ENCODE measurements at places on chromosomes 3 and 15.

DNA sequence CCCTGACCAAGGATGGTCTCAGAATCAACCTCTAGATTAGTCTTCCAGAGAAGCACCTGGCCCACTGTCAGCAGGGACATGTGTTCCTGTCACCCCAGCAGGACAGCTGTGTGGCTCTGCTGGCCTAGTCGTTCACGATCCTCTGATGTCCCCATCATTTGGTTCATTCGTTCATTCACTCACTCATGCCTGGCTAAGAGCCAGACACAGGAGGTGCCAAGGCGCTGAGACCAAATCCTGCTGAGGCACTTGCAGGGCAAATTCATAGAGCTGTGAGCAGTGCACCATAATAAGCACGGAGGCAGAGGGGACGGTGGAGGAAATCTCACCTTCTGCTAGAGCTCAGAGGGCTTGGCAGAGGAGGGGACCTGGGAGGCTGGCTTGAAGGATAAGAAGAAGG, 49.9 kb upstream of the FGD5 start:
- DNase-seq = no peak

DNA sequence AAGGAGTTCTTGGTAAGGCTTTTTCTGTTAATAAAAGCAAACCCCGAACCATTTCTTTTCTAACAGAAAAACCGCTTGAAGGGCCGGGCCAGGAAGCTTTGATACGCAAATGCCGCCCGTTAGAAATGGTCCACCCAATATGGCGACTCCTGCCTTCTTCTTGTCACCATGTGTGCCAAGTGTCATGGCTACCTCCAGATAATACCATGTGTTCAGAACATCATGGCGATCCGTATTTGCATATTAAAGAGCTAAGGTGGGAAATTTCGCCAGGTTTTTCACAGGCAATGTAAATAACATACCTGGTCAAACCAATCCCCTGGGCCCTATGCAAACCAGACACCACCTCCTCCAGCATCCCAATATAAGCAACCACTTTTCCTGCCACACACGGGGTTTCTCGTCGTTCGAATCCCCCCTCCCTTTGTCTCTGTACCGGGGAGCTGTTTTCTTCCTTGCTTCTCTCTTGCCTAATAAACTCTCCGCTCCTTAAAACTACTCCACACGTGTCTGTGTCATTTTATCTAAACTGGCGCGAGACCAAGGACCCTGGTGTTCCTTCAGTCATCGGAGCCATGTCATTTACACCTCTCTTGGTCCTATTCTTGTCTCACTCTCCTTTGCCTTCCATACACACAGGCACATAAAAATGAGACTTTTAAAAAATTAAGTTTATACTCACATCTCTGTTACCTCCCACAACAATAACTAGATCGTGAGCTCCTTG, 34.5 kb downstream of the NCEH1 start:
- no peak for DNase-seq

DNA sequence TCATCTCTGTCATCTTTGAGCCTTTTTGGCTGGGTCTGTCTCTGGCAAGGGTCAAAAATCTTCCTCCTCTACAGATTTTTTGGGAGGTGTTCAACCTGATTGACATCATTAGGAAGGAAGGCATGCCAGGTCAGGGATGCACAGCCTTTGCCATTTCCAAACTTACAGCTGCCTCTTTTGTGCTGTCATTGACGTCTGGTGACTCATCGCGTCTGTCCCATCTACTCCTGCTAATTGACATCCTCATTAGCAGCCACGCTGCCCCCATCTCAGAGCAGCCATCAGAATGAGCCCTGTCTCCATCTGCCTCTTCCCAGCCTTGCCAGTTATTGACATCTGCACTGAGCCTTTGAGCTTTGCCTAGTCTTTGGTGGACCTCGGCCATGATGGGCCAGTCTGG, 53.0 kb downstream of the PDIA5 start:
- no peak for DNase-seq

DNA sequence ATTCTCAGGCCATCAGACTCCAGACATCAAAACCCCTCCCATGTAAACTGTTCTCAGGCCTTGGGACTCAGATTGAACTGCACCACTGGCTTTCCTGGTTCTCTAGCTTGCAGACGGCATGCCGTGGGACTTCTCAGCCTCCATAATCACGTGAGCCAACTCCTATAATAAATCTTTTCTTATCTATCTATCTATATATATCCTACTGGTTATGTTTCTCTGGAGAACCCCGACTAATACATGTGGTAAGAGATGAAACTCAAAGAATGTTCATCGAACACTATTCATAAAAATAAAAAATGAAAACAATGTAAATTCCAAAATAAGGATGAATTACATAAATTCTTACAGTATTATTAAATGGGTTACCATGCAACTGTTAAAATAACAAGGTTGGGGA, 84.5 kb upstream of the NTRK3 start:
- DNase-seq = no peak

DNA sequence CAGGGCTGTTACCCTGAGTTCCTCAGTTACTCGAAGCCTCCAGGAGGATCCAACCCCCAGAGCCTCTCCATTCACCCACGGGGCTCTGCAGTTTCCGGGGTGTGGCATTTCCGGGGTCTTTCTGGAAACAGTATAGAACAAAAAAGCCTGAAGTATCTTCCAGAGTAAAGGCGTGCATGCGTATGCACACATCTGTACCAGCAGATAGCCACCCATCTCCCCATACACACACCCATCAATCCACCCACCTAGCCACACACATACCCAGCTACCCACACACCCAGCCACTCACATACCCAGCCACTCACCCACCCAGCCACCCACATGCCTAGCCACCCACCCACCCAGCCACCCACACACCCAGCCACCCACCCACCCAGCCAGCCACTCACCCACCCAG, 2.9 kb upstream of the DNAJB8 start:
- DNase-seq = no peak

DNA sequence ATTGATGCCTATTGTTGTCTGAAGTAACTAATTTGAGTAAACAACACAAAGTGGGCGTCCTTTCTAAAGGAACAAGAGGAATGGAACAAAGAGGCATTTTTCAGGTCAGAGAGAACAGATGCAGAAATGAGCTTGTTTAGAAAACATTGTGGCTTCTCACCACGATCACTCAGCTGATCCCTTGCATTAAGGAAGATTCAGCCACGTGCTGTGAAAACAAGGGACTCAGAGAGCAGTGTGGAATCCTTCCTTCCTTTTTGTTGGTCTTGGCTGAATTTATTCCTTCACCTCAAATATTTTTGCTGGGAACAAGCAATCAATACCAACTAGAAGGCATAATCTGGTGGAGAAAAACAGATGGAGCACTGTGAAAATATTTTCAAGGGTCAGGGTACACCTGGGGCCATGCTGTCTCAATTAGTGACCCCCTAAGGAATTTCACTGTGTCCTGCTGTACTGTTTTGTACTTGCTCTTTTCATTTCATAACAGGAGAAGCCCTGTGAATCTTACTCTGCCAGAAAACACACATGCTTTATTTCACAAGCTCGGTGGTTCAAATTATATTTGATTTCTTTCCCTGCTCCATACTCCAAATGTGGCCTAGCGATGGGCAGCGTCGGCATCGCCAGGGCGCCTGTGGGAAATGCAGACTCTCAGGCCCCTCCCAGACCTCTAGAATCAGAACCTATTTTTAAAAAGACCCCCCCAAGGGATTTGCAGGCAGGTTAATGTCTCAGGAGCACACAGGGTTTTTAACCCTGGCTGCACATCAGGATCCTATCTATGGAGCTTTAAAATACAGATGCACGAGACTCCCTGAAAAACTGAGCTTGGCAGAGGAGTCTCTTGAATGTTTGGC, 11.6 kb upstream of the SLC6A20 start:
- DNase-seq = no peak

GRCh38 chr3:195069501-195070251, 201.3 kb downstream of the XXYLT1 start:
- DNase-seq = no peak

GRCh38 chr3:53809764-53810400, 36.3 kb downstream of the CHDH start:
- no peak for DNase-seq

- DNase-seq = no peak
Observed at GRCh38 chr15:78282324-78282723, 17.1 kb downstream of the SKIC8 start.

DNA sequence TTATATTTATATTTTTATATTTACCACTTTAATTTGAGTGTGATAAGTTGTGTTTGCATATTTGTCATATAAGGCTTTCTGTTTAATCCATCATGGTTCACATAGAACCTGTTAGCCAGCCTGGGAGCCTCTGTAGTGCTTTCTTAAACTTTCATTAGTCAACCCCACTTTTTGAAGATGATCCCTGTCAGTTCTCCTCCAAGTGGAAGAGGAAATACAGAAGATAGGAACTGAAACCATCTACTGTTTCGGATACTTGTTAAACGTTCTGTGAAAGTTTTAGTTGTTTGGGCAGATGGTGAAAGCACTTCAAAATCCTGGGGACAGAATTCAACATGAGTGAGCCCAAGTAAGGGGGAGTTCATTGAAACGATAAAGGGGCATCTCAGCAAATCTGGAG, 4.6 kb upstream of the SAMMSON start:
- DNase-seq = no peak

DNA sequence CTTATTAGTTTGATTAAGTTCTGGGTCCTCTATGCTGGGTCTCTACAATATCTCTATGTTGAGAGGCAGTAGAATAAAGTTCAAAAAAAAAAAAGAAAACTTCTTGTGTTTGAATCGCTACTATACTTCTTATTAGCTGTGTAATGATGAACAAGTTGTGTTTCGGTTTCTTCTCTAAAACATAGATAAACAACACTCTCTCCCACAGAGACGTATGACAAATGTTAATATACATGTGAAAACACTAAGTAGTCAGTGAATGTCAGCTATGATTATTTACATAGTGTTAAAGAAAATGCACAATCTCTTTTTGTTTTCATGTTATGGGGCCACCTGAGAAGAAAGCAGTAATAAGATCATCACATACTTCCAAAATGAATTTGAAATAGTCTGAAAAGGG, 45.3 kb downstream of the ACAP2 start:
- no peak for DNase-seq

DNA sequence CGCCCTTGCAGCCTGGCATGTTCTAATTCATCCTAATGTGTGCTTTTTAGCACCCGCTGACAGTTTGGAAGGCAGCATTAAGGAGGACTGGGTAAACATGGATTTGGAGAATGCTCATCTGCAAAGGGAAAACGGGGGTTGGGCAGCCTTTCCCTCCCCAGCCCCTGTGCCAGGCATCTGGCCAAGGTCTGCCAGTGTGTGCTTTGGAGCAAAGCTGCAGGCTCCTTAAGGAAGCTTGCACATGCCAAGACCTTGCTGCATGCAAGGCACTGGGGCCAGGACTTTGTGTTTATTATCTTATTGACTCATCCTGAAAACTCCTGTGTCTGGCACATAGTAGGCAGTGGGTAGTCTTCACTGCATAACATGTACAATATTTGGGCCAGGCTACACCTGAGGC, 20.1 kb downstream of the FAM3D start:
- DNase-seq = no peak

DNA sequence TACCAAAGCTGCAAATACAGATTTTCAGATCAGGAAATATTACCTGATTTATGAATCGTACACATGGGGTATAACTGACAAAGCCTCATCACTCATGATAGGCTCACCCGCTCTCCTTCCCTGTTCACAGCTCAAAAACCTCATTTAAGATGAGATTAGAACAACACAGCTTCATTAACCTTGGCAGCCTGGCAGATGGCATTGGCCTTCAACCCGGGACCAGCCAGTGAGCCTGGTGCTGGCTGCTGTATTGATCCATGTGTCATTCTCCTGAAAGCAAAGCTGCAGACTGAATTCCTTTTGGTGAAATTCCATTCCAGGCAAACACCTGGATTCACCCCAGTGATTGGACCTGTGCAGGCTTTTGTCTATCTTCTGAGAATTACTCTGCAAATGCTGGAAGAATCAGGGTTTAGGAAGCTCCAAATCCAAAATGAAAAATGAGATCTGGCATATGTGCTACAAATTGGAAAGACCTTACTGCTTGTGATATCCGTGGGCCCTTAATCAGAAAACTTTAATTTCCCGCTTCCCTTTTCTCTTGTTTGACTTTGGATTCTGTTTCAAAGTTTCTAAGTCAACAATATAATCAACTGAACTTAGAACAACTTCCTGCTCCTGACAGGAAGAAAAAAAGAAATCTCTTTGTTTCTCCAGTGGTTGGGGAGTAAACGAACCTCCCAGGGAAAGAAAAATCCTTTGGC, 189.1 kb upstream of the KBTBD8 start:
- no peak for DNase-seq

- DNase-seq = no peak
Observed at GRCh38 chr3:171023566-171023965, 3.0 kb downstream of the SLC2A2 start.

DNA sequence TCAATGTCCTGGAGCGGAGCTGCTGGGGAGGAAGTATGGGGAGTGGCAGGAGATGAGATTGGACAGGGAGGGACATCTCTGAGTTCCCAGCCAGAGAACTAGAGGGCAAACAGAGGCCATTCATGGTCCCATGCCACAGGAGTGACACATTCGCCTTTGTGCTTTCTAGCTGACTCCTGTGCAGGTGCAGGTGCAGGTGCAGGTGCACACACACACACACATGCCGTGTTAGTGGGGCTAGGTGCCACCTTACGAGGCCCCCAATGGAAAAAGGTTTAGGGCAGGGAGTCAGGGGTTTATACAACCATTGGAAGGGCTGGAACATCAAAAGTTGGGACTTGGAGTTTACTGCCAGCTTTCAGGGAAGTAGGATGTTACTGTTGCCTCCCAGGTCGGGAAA, 52.0 kb downstream of the TPRA1 start:
- no peak for DNase-seq

DNA sequence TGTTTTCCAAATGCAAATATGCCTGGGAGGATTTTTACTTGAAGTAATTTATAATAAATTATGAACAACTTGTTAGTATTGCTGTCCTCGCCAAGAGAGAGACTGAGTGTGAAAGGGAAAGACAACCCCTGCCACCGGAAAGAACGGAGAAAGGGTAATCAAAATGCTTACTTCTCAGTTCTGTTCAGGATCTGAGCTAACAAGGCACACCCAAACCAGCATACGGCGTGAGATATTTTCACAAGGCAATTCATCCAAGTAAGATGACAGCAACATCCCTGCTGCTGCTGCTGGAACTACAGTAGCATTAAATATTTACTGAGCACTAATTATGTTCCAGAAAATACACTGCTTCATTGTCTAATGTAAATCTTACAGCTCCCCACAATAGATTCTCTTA, 96.1 kb downstream of the KBTBD8 start:
- no peak for DNase-seq

- DNase-seq = no peak
Observed at GRCh38 chr3:183688874-183689273, 8.7 kb upstream of the YEATS2 start.

- no peak for DNase-seq
Observed at GRCh38 chr3:60636846-60637245, 614.4 kb downstream of the FHIT start.

GRCh38 chr3:197186887-197187588, 111.4 kb downstream of the DLG1 start:
- DNase-seq = no peak

DNA sequence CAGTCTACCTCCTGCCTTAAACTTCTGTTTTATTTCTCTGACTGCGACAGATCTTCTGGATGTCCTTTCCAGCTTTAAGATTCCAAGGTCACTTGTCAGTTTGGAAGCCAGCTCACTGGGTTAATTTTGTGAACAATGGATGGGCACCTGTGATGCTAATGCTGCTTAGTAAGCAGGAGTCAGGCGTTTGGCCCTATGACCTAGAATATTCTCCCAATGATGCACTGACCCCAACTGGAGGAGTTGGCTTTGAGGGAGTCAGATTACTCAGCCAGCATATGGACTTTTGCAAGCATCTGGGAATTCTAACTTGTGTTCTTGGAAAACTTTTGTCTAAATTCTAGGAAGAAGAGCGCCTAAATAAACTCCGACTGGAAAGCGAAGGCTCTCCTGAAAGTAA, 28.1 kb downstream of the HACD3 start:
- no peak for DNase-seq

- DNase-seq = no peak
Observed at GRCh38 chr3:13323822-13324221, 96.3 kb downstream of the NUP210 start.
